HTR-8/SVneo (cell line): ENCODE measurements at places on chromosomes 1 and 21.

DNA sequence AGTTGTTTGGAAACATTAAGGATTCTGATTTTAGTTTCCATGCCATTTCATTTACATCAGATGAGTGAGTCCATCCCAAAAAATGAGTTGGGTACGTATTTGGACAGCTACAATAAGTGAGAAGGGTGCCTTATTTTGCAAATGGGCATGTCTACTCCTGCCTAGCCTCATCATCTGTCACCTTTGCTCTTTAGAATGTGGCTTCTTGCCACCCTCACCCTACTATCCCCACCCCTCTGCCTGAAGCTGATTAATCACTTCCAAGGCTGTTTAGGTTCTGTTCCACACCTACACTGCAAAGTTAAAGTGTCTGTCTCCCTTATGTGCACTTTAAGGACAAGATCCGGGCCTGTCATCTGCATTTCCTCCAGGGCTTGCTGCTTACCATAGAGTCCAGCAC lies 61.2 kb downstream of the ST6GALNAC5 start:
- no peak for DNase-seq

GRCh38 chr1:20493309-20493708 lies 7.3 kb upstream of the CAMK2N1 start:
- DNase-seq, result no peak

GRCh38 chr1:64624218-64624713 lies 120.6 kb upstream of the RAVER2 start:
- DNase-seq, result no peak

- DNase-seq, result no peak
Observed at GRCh38 chr1:161988413-161988812, 35.3 kb downstream of the OLFML2B start.

DNA sequence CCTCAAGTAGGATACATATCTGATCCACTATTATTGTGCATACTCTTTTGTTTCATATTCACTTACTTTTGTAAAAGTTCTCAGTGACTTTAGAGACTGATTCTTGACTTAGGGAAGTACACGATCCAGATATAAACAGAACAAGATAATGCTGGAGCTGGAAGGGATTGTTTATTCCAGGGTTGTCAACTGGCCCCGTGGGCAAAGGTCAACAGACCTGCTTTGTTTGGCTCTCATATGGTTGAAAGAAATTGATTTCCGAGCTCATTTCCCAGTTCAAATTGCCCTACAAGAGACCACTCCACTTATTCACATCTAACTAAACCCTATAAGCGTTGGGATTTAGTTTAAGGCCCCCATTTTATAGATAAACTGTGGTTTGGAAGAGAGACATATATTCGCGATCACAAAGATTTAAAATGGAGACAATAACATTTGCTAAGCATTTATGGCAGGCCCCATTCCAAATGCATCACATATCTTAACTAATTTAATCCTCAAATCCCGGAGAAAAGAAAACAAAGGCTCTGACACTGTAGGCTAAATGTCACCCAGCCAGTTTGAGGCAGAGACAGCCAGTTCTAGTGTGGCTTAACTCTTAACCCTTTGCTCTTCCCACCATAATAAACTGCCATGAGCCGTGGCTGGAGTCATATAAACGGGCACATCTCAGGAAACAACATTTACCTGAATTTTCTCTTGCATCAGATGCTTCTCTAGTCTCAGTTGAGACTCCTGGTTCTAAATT lies 20.6 kb downstream of the REG4 start:
- no peak for DNase-seq

- DNase-seq, result no peak
Observed at GRCh38 chr1:85838238-85838637, 130.0 kb upstream of the ZNHIT6 start.

GRCh38 chr21:28132713-28133112 lies 860.0 kb downstream of the LTN1 start:
- DNase-seq, result no peak

- DNase-seq, result no peak
Observed at GRCh38 chr1:7473223-7474142, 297.6 kb upstream of the VAMP3 start.

DNA sequence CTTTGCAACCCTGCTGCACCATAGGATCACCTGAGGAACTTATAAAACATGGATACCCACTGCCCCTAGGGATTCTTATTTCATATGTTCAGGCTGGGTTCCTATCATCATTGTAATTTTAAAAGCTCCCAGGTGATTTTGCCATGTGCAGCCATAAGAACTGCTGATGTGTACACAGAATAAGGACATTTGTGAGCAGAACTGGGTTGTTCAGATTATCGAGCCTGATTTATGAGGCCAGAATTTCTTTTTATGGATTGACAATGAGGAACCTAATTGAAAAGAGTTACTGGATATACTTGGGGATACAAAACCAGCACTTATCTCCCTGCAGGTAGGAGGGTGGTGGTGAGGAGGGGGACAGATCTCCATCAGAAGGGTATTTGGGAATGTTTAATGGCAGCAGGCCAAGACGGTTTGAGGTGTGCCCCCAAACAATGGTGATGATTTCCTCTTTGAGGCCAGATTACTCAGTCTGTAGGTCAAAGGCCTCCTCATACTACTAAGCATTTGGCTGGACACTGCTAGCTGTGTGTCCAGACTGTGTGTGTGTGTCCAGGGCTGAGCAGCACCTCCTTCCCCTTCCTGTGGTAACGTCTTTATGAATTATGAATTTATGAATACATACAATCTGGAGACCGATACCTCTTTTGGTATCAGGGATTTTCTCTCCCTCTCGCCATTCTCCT lies 18.9 kb downstream of the NOS1AP start:
- DNase-seq, result no peak

- no peak for DNase-seq
Observed at GRCh38 chr21:35044128-35044527, 5.0 kb downstream of the RUNX1 start.

- DNase-seq, result no peak
Observed at GRCh38 chr1:196462086-196462485, 146.2 kb downstream of the KCNT2 start.

GRCh38 chr1:204599098-204599497 lies 82.9 kb downstream of the MDM4 start:
- DNase-seq, result no peak

DNA sequence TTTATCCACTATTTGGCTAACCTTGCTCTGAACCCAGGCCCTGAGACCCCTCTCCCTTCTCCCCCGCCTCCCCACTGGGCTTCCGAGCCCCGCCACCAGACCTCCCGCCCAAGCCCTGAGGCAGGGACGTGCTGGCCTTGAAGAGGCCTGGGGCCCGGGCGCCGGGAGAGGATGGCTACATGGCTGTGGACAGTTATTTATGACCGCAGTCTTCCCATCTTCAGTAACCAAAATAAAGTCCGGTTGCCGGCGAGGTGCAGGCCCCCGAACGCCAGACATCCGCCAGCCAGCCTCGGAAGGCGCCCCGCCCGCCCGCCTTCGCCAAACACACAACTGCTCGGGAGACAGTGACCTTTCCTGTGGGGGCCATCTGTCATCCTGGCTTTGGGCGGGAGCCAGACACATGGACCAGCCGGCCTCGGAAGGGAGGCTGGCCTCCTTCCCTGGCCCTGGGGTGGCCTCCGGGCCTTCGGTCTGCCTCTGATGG lies 69.0 kb downstream of the DHRS3 start:
- no peak for DNase-seq

GRCh38 chr21:35202431-35202830 lies 153.3 kb upstream of the RUNX1 start:
- DNase-seq, result no peak

- no peak for DNase-seq
Observed at GRCh38 chr1:16120407-16120806, 35.5 kb downstream of the EPHA2 start.

DNA sequence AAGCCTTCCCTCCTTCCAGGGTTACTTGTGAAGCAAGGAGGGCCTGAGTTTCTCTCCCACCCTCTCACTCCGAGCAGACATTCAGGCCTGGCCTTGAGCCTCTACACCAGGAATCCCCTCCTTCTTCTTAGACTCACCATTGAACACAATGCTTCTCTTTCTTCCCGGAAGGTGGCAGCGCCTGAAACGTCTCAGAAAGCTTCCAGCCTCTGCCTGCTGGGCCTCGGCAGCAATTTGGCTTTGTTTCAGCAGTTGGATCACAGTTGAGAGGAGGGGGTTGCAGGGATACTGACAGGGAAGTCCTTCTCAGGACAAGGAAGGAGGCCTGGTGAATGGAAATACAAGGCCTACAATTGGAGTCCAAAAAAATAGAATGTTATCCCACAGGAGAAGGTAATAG lies 6.3 kb downstream of the CLDN8 start:
- no peak for DNase-seq

GRCh38 chr1:167084757-167085156 lies 5.4 kb downstream of the GPA33 start:
- no peak for DNase-seq

- no peak for DNase-seq
Observed at GRCh38 chr21:37673801-37674575, 242.3 kb downstream of the KCNJ6 start.

GRCh38 chr1:246210756-246211155 lies 296.3 kb downstream of the SMYD3 start:
- DNase-seq, result no peak

DNA sequence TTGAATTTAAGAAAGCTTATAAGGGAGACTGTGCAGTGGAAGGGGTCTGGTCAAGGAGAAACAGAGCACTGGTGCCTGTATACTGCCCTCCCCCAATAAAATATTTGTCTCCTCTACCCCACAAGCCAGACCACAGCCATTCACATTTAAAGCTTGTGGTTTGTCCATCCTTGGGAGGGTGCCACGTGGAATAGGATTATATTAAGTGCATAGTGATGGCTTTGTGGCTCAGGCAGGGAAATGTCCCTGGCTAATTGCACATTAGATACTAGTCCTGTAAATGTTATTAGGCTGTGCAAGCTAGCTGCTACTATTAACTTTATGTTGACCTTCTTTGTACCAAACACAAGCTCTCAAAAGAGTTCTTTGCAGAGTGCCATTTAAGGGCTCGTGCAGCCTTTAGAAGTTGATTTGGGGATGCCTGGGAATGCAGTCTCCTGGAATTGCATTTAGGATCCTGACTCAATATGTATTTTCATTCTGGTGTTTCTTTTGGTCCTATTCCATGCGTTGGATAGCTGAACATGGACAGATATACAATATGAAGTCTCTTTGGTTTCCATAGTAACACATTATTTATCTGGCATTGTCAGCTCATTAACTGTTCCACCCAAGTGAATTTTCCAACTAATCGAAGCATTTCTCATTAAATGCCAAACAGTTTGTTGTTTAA lies 210.6 kb downstream of the ROR1 start:
- DNase-seq, result no peak

GRCh38 chr1:186178426-186179043 lies 196.5 kb downstream of the TPR start:
- no peak for DNase-seq
